Stimulated activated CD4-positive, alpha-beta T cell treated with anti-CD3 and anti-CD28 coated beads, Interleukin-2, amount 100 ng/mL, for 24 hours (primary cell): ENCODE measurements at places on chromosomes 2 and 18.
A peak's percentile ranks its signal among the peaks of the same experiment; 100 is the strongest.

- no peak for DNase-seq
Measured at GRCh38 chr2:16478434-16479210, 187.0 kb downstream of the CYRIA start.

DNA sequence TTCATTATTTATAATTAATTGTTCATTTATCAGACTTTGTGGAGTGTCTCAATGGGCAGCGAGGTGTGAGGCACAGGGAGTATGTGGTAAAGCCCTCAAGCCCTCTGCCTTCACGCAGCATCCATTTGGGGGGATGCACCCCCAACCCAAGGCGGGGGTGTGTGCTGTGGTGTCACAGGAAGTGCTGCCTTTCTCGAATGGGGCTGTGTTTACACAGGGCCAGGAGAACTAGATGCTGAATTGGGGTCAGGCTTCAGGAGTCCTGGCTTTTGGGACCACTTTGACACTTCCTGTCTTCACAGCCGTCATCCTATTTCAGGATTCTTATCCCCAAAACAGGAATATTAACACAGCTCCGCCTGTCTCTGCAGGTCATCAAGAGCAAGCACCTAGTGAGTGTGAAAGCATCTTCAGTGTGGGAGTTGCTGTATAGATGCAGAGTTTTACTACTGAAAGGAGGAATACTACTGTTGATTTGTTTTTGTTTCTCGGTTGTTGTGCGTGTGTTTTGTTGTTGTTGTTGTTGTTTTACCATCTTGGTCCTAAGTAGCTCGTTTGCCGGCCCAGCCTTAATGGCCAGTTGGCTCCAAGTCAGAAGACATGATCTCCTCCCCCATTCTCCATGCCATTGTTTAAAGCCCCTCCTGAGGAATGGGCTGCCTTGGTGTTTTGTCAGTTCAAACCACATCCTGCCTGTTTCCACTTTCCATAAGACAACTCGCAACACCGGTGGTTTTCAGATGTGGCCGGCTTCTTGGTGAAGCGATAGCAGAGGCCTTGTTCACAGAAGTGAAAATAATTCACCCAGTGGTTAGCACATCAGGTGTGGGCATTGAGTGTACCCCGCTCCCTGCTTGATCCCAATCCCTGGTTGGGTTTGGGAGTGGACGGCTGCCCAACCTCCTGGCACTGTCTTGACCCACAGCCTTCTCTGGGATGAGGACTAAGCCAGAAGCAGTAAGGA, 221.3 kb downstream of the BCL2 start:
- DNase-seq = peak; percentile 41

- no peak for DNase-seq
Measured at GRCh38 chr2:238106339-238106697, 6.2 kb downstream of the ESPNL start.

GRCh38 chr18:9575558-9575957, 38.8 kb downstream of the PPP4R1 start:
- DNase-seq = peak; percentile 9

GRCh38 chr2:8215159-8215863, 466.5 kb upstream of the ID2 start:
- DNase-seq = no peak

- no peak for DNase-seq
Measured at GRCh38 chr18:32771871-32772580, 797 bp downstream of the KLHL14 start.

DNA sequence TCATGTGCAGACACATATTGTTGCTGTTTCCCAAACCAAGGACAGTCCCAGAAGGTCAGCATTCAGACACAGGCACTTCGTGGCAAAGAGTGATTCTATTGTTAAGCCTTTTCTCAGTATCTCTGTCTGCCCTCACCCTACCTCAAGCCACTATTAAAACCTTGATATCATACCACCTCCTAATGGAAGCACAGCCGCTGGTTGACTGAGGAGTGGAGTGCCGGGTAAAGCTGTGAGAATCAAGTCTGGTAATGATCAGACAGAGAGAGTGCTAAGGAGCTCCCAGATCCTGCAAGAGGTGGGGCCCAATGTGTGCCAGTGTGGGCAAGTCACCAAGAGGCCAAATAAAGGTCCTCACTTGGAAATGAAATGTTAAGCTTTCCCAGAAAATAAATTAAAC, 819.5 kb downstream of the BCL11A start:
- no peak for DNase-seq

- DNase-seq = no peak
Measured at GRCh38 chr2:82789851-82790205, 1669.3 kb downstream of the SUCLG1 start.

DNA sequence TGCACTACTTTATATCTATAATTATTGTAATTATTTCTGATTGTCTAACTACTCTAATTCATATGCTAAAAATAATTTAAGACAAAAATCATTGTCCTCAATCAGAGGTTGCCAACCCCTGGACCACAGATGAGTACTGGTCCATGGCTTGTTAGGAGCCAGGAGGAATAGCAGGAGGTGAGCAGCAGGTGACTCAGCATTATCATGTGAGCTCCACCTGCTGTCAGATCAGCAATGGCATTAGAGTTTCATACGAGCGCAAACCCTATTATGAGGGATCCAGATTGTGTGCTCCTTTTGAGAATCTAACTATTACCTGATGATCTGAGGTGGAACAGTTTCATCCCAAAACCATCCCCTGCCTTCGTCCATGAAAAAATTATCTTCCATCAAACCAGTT, 1434.4 kb downstream of the LRP1B start:
- DNase-seq = no peak

- peak; percentile 16 for DNase-seq
Measured at GRCh38 chr2:181790716-181791649, 100.5 kb upstream of the ITPRID2 start.

- no peak for DNase-seq
Measured at GRCh38 chr2:153476816-153477635, 1.5 kb downstream of the RPRM start.

DNA sequence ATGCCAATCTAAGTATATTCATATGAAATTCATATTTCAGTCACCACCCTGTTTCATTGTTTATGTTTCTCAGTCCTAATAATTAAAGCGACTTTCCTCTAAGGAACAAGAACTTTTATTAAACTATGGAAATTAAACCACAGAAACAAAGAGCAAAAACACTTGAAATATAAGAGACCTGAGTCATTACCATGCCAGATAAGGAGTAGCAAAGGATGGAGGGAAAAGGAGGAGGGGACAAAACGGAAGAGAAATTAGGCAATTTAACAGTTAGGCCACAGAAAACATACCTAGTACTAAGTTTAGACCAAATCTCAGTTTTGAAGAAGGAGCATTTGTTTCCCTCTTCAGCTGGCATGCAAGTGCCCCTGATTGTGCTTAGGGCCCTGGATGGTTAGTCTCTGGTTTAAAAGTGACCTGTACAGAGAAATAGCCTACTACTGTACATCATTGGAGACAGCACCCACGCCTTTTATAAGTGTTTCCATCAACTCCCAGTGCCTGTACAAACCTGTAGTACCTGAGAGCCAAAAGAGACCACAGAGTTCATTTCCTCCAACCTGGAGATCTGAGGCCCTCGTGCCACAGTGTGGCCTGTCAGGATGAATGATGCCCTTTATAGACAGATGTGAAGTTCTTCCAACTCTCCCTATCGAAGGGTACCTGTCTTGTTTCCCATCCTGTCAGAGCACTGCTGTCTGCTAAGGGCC, 74.5 kb downstream of the SPATS2L start:
- DNase-seq = no peak

DNA sequence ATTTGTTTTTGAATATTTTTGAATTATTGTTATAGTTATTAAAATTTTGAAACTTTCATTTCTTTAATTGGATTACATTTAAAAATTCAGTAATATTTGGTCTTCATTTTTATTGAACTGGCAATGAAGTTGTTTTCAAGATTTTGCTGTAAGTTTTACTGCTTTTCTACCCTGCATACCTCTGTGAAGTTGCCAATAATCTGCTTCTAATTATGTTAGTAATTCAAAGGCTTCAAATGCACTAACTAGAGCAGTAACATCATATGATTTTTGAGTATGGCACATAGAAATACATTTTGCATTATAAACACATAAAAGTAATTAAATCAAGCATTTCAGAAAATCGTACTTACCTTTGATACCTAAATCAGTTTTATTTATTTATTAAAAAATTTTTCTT, 40.3 kb upstream of the FAM171B start:
- DNase-seq = no peak

DNA sequence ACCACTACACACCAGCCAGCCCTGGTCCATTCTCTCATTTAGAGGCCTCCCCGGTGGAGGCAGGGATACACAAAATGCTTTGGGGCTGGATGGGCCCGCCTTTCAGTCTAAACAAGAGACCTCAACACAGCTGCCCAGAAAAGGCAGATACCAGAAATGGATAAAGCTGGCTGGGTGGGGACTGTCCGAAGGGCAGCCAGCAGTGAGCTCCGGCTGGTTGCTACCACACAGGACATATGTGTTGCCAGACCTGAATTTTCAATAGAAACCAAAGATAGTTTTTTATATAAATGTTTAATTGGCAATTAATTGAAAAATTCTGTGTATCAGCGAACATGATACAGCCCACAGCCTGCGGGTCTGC, 1.4 kb downstream of the GPBAR1 start:
- DNase-seq = no peak

- DNase-seq = no peak
Measured at GRCh38 chr18:43303376-43303775, 26.1 kb upstream of the SYT4 start.

DNA sequence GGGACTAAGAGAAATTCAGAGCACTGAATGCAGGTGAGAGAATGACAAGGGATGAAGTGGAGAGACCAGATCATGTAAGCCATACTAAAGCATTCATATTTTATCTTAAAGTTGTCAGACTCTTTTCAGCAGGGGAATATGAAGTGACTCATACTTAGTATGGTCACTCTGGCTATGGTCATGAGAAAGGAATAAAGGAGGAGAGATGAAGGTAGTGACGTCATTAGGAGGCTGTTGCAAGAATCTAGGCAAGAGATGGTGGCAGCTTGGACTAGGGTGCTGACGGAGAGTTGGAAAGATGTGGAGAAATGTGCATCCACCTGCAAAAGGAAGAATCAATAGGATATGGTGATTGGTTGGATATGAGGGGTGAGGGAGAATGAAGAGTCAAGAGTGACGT, 203.2 kb upstream of the ACVR2A start:
- DNase-seq = no peak

DNA sequence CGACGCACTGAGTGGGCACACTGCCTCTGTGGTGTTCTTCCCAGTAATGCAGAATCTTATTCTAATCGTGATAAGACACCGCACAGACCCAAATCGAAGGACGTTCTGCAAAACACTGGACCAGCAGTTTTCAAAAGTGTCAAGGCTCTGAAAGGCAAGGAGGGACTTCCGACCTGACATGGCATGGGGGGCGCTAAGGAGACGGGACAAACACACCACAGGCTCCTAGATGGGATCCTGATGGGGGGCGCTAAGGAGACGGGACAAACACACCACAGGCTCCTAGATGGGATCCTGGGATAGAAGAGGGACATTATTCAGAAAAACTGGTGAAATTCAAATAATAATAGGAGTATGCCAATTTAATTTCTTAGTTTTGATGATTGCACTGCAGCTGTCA, 191.4 kb downstream of the LDLRAD4 start:
- no peak for DNase-seq

- DNase-seq = no peak
Measured at GRCh38 chr18:36899289-36899688, 70.4 kb downstream of the KIAA1328 start.

GRCh38 chr2:10173258-10174005, 50.9 kb downstream of the RRM2 start:
- DNase-seq = no peak

GRCh38 chr2:1430491-1430890, 17.2 kb downstream of the TPO start:
- DNase-seq = no peak

DNA sequence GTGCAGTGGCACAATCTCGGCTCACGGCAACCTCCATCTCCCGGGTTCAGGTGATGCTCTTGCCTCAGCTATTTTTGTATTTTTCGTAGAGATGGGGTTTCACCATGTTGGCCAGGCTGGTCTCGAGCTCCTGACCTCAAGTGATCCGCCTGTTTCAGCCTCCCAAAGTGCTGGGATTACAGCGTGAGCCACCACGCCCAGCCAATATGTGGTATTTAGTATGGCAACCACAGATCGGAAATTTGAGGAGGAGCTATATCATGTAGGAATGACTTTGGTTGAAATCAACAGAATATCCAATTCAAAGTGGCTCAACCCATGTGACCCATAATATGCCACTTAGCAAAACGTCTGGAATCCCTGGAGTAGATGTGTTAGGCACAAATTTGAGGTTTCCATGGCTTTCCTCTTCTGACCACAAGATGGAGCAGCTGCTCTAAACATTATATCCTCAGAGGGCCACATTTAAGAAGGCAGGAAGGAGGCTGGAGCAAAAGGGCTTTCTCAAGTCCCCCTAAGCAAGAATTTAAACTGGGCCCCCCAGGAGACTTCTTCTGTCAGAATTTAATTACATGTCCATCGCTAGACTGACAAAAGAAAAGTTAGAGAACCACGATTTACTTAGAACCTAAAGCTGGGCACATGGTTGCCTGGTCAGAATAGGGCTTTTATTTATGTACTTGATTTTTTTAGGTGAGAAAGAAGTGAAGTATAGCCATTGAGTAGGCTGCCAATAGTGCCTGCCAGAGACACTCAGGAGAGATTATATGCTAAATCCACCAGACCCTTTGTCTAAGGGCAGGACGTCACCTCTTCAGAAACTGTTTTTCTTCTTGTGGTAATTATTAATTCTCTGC, 49.6 kb upstream of the ITSN2 start:
- peak; percentile 36 for DNase-seq

- DNase-seq = no peak
Measured at GRCh38 chr2:236755278-236755840, 185.7 kb downstream of the ACKR3 start.

- DNase-seq = no peak
Measured at GRCh38 chr2:54709336-54709809, 14.1 kb upstream of the EML6 start.

DNA sequence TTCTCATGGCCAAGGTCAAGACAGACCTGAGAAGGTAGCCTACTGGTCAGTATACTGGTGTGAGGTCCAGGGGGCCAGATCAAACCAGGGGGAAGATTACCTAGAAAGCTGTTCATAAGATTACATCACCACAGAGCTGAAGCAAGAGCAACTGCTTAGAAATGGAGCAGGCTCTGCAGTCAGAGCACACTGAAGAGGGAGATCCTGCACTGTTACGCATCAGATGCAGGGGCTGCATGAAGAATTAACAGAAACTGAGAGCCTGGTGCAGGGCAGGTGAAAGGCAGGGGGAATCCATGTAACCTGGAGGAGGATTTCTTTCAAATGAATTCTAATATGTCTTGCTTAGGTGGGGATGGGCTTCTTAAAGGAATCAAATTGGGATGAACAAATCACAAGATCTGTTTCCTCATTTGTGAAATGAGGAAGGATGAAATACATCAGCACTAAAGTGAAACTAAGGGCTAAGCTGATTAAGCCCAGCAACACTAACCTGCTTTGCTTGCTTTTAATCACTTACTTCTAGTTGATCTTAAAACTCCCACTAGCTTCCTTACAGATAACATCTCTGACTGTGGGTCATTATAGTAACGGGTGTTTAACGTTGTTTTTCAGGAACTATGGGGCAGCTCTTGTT, 74.3 kb upstream of the ADAM23 start:
- no peak for DNase-seq
